ENCODE measurements at places on chromosomes 2 and 18.

DNA sequence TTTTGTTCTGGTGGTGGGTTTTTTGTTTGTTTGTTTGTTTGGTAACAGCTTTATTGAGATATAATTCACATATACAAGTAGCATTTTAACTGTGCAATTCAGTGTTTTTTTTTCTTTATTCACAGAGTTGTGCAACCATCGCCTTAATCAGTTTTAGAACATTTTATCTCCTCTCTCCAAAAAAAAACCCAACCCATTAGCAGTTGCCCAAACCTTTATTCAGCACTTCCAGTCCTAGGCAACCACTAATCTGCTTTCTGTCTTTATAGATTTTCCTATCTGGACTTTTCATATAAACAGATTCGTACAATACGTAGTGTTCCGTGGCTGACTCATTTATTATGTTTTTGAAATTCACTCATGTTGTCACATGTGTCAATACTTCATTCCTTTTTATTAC, 38.7 kb downstream of the CCDC138 start:
- no peaks in the 10 kb centered on the region for H3K36me3 ChIP-seq
- no peaks in the 10 kb centered on the region for H3K27me3 ChIP-seq
- no peak overlapping the region for H3K4me3 ChIP-seq
- no peaks in the 10 kb centered on the region for H3K4me1 ChIP-seq
- DNase-seq, result no peak
- no peak overlapping the region for H3K27ac ChIP-seq

DNA sequence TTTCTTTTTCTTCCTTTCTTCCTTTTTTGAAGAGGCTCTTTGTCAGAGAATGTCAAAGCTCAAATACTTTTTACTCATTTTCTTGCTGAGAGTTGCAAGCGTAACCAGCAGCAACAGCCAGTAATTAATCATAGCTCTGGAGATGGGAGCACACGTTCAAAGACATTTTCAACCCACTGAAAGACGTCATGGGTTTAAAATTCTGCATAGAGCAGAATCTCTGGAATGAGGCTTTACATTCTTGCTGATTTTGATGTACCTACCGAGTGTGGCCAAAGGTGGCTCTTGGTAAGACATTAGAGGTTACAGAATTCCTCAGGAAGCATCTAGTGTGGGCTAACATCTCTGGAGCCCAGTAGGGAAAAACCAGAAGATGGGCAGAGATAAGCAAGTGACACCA, 292.5 kb downstream of the MTX2 start:
- DNase-seq, result no peak
- H3K4me1 ChIP-seq, result no peaks in the 10 kb centered on the region
- no peak overlapping the region for H3K27ac ChIP-seq
- H3K36me3 ChIP-seq, result no peaks in the 10 kb centered on the region
- peaks cover 20% of the 10 kb centered on the region for H3K27me3 ChIP-seq

DNA sequence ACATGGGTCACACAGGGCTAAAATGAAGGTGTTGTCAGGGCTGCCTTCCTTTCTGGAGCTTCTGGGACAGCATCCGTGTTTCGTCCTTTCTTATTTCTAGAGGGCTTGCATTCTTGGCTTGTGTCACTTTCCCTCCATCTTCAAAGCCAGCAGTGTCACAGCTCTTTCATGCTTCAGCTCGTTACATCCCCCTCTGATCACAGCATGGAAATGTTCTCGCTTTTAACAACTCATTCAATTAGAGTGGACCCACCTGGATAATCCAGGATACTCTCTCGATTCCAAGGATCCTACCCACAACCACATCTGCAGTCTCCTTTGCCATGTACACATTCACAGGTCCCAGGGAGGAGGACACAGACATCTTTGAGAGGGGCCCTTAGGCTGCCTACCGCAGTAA, 316.2 kb upstream of the FIGN start:
- no peaks in the 10 kb centered on the region for H3K27me3 ChIP-seq
- H3K4me3 ChIP-seq, result no peak overlapping the region
- H3K4me1 ChIP-seq, result no peaks in the 10 kb centered on the region
- no peak overlapping the region for H3K27ac ChIP-seq
- no peak for DNase-seq

GRCh38 chr18:36085195-36085594, 17.8 kb upstream of the RPRD1A start:
- H3K4me1 ChIP-seq, result no peaks in the 10 kb centered on the region
- DNase-seq, result no peak

GRCh38 chr2:8357738-8358518, 323.9 kb upstream of the ID2 start:
- DNase-seq, result no peak
- no peaks in the 10 kb centered on the region for H3K4me1 ChIP-seq
- no peak overlapping the region for H3K27ac ChIP-seq
- H3K27me3 ChIP-seq, result no peaks in the 10 kb centered on the region
- no peaks in the 10 kb centered on the region for H3K36me3 ChIP-seq

DNA sequence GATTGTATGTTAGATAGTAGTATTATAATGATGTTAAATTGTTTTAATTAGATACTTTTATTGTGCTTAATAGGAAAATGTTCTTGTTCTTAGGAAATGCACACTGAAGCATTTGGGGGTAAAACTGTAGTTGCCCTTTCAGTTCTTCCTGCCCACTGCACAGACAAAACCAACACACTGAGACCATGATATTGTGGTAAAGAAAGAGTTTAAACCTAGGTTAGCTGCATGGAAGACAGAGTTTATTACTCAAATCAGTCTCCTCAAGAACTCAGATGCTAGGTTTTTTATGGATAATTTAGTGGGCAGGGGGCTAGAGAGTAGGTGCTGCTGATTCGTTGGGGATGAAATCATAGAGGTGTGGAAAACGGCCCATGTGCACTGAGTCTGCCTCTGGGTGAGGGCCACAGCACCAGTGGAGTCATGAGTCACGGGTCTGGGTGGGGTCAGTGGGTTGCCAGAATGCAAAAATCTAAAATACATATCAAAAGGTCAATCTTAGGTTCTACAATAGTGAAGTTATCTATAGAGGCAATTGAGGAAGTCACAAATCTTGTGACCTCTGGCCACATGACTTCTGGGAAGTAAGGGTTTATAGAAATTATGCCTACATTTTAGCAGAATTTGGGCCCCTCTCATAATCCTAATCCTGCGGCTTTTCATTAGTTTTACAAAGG, 283.4 kb upstream of the FBXO11 start:
- H3K36me3 ChIP-seq, result no peaks in the 10 kb centered on the region
- no peaks in the 10 kb centered on the region for H3K4me1 ChIP-seq
- no peak overlapping the region for H3K4me3 ChIP-seq
- H3K27ac ChIP-seq, result no peak overlapping the region

GRCh38 chr2:149028377-149028776, 10.1 kb upstream of the LYPD6B start:
- H3K4me3 ChIP-seq, result no peak overlapping the region
- DNase-seq, result no peak
- no peaks in the 10 kb centered on the region for H3K36me3 ChIP-seq
- H3K4me1 ChIP-seq, result no peaks in the 10 kb centered on the region
- H3K27me3 ChIP-seq, result peaks cover 8% of the 10 kb centered on the region

- peak; percentile 75 for DNase-seq
- no peak overlapping the region for H3K4me3 ChIP-seq
- no peaks in the 10 kb centered on the region for H3K36me3 ChIP-seq
- H3K27me3 ChIP-seq, result no peaks in the 10 kb centered on the region
- H3K27ac ChIP-seq, result peak overlapping the region; percentile 97
Measured at GRCh38 chr2:230870544-230871360, 6.0 kb downstream of the ITM2C start.

- H3K27ac ChIP-seq, result peak overlapping the region; percentile 72
- H3K27me3 ChIP-seq, result no peaks in the 10 kb centered on the region
- H3K4me3 ChIP-seq, result no peak overlapping the region
- H3K4me1 ChIP-seq, result peaks cover 56% of the 10 kb centered on the region
- H3K36me3 ChIP-seq, result no peaks in the 10 kb centered on the region
Measured at GRCh38 chr18:44798433-44799048, 117.9 kb downstream of the SETBP1 start.

- DNase-seq, result no peak
- H3K36me3 ChIP-seq, result no peaks in the 10 kb centered on the region
- no peak overlapping the region for H3K27ac ChIP-seq
- no peak overlapping the region for H3K4me3 ChIP-seq
- no peaks in the 10 kb centered on the region for H3K27me3 ChIP-seq
Measured at GRCh38 chr2:45942237-45942738, 290.8 kb downstream of the PRKCE start.

DNA sequence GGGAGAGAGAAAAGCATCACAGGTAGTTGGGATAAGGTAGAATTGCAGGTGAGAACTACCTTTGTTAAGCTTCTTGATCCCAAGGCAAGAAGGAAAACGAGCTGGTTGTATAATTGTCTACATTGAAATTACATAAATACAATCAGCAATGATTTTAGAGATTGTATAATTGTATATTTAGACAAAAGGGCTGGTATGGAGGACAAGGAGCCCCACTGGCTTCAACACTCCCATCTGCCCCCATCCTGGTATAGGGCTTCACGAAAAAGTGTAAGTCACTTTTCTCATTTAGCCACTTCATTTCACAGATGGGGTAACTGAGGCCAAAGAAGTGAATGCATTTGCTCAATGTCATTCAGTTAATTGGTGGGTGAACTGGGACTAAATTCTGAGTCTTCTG, 103.3 kb downstream of the MYCN start:
- H3K27me3 ChIP-seq, result no peaks in the 10 kb centered on the region
- DNase-seq, result no peak
- no peaks in the 10 kb centered on the region for H3K36me3 ChIP-seq
- H3K27ac ChIP-seq, result no peak overlapping the region
- no peaks in the 10 kb centered on the region for H3K4me1 ChIP-seq

- peak; percentile 14 for DNase-seq
- H3K36me3 ChIP-seq, result no peaks in the 10 kb centered on the region
- no peak overlapping the region for H3K27ac ChIP-seq
- no peak overlapping the region for H3K4me3 ChIP-seq
- H3K4me1 ChIP-seq, result no peaks in the 10 kb centered on the region
Measured at GRCh38 chr18:65235966-65236624, 514.7 kb upstream of the CDH7 start.

DNA sequence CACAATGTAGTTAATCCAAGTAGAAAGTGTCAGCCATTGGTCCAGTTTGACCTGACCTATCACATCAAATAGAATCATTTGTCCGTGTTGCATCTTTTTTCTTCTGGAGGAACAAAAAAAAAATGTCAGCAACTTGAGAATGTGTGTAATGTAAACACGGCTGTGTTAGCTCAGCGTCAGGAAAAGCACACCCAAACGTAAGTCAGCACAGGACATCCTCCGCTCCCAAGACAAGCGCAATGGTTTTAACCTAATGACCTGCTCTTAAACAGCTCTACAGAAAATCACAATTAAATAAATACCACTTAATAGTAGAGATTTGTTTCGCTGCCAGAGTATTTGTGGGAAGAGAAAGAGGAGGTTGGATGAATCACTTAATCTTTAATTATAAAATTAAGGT, 59.4 kb downstream of the OSR1 start:
- H3K36me3 ChIP-seq, result no peaks in the 10 kb centered on the region
- peaks cover 8% of the 10 kb centered on the region for H3K4me1 ChIP-seq
- no peaks in the 10 kb centered on the region for H3K27me3 ChIP-seq
- no peak overlapping the region for H3K4me3 ChIP-seq
- peak; percentile 32 for DNase-seq
- H3K27ac ChIP-seq, result peak overlapping the region; percentile 7

DNA sequence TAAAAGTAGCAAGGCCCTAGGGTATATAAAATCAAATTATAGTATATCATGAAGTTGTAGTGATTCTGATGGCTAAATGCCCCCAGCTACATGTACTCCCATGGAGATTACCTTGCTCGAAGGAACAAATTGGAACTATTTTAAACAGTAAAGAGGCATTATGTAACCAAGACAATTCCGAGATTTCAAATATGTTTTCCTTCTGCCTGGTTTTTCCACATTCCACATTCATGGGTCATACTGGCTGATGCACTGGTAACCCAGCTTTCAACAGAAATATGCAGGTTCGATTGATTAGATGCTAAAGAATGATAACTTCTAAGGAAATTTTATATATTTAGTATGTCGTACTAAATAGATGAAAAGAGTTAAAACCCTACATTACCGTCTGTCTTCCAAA, 62.3 kb upstream of the MGAT4A start:
- no peak for DNase-seq
- no peaks in the 10 kb centered on the region for H3K27me3 ChIP-seq
- H3K4me3 ChIP-seq, result no peak overlapping the region
- H3K36me3 ChIP-seq, result no peaks in the 10 kb centered on the region

DNA sequence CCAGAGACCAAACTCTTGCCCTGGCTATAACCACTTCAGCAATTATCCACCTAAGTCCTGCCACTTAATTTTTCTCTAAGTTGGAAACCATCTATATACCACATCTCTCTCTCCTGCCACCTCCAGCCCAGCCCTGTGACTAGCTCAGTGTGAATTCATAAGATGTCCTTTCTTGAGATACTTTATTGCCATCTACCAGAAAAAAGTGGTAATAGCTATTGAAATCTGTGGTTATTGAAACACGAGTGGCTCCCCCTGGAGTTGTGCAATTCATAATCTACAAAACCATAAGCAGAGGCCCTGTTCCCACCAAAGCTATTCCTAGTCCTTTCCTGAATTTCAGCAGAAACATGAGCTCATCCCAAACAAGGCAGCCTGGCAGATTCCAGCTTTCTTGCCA, 324.0 kb downstream of the TXNL1 start:
- no peak for DNase-seq
- no peaks in the 10 kb centered on the region for H3K27me3 ChIP-seq
- H3K36me3 ChIP-seq, result no peaks in the 10 kb centered on the region
- H3K4me3 ChIP-seq, result no peak overlapping the region

- H3K27ac ChIP-seq, result no peak overlapping the region
- DNase-seq, result no peak
- peaks cover 5% of the 10 kb centered on the region for H3K27me3 ChIP-seq
Measured at GRCh38 chr2:113085542-113085941, 17.8 kb downstream of the IL1F10 start.

- H3K27ac ChIP-seq, result no peak overlapping the region
- no peaks in the 10 kb centered on the region for H3K27me3 ChIP-seq
- no peak overlapping the region for H3K4me3 ChIP-seq
- DNase-seq, result no peak
Measured at GRCh38 chr2:152587187-152587947, 129.9 kb downstream of the PRPF40A start.

- H3K4me1 ChIP-seq, result no peaks in the 10 kb centered on the region
- DNase-seq, result no peak
- H3K27me3 ChIP-seq, result no peaks in the 10 kb centered on the region
- H3K36me3 ChIP-seq, result no peaks in the 10 kb centered on the region
- no peak overlapping the region for H3K4me3 ChIP-seq
Measured at GRCh38 chr2:197298609-197299008, 12.0 kb downstream of the ANKRD44 start.

GRCh38 chr18:79738581-79739439, 58.9 kb upstream of the KCNG2 start:
- no peak overlapping the region for H3K27ac ChIP-seq
- no peaks in the 10 kb centered on the region for H3K4me1 ChIP-seq
- H3K36me3 ChIP-seq, result no peaks in the 10 kb centered on the region

GRCh38 chr2:17815468-17816184, 634 bp upstream of the MSGN1 start:
- no peak for DNase-seq
- H3K4me3 ChIP-seq, result no peak overlapping the region
- no peak overlapping the region for H3K27ac ChIP-seq
- no peaks in the 10 kb centered on the region for H3K27me3 ChIP-seq
- H3K36me3 ChIP-seq, result no peaks in the 10 kb centered on the region
- H3K4me1 ChIP-seq, result no peaks in the 10 kb centered on the region
